ENCODE measurements at places on chromosomes 3 and 15.

- DNase-seq, result peak; percentile 11
These were observed 859 bp downstream of the RORA start for GRCh38 chr15:61227950-61228936.

GRCh38 chr3:70383360-70383831 is 71.0 kb upstream of the MDFIC2 start:
- DNase-seq, result no peak

DNA sequence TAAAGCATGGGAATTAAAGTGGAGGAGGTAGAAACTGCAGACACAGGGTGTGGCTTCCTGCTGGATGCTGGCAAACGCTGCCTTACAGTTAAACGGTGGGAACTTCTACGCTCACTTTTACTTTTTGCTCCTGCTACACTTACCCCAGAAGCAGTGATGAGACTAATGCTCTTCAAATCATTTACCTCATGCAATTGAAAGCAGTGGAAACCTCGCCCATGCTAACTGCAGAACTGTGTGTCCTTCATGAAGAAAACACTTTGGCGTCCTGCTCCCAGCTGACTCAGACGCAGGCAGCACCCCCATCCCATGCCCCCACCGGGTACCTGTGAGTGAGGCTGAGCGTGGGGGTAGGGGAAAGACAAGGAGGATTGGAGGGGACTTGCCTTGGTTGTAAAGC is 31.8 kb downstream of the UPK1B start:
- DNase-seq, result no peak

DNA sequence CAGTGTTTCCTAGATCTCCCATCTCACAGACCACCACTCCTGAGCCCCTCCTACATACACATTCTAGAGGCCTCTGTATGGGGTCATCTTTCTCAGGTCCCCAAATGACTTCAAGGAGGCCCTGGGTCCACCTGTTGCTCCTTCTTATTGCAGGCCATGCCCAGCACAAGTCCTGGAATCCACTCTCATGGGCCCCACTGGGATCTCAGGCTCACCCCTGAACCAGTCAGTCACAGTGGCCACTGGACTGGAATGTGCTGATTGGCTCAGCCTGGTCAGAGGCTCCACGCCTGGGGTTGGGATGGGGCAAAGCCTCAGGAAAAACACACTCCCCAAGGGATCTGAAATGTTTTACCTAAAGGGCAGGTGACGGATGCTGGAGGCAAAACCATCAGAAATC is 55.7 kb downstream of the SPSB4 start:
- no peak for DNase-seq

GRCh38 chr3:43549626-43550290 is 72.1 kb downstream of the ANO10 start:
- DNase-seq, result no peak

GRCh38 chr3:66478960-66479359 is 21.9 kb downstream of the LRIG1 start:
- no peak for DNase-seq

DNA sequence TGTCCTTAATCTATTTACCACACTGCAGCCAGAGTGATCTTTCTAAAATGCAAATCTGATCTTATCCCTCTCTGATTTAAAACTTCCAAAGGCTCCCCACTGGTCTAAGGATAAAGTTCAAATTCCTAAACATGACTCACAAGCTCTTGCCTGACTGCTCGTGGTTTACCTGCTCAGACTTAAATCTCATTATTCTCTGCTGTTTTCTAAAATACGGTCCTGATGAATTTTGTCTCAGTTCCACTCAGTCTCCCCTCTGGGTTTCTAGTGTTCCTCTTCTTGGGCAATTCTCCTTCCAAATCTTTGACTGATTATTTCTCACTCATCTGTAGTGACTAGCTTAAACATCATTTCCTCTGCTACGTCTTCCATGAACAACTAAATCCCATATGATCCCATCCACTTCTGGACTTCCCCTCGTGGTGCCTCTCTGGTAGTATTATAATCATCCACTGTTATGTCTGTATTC is 108.3 kb downstream of the P3H2 start:
- no peak for DNase-seq

DNA sequence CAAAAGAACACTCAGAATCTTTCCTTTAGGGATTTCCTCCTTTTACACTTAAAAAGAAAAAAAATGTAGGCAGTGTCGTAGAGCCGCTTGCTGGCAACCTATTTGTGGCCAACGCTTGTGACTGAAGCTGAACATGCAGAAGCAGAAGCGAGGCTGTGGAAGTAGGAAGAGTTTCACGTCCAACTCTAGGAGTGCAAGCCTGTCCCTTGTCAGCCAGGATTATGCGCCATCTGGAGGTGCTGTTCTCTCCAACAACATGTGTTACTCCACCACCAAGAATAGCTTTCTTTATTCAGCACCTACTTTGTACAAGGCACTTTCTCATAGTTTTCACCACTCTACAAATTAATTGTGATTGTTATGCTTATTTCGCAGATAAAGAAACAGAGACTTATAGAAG is 223.2 kb upstream of the LMCD1 start:
- DNase-seq, result no peak

DNA sequence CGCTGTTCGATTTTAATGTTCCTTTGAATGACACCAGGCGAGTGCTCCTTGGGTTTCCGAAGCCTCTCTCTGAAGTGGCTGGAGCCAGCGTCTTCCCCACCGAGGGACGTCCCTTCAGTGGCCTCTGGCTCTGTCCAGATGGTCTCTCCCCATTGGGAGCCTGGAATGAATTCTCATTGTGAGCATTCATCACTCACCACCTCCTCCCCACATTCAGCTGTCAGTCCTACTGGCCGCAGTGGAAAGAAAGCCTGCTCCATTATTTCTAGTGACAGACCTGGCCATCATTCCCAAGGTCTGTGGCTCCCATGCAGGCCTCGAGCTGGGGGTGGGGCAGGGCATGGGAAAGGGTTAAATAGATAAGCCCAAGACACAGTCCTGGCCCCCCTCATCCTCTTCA is 35.2 kb downstream of the ZNF710 start:
- DNase-seq, result no peak

DNA sequence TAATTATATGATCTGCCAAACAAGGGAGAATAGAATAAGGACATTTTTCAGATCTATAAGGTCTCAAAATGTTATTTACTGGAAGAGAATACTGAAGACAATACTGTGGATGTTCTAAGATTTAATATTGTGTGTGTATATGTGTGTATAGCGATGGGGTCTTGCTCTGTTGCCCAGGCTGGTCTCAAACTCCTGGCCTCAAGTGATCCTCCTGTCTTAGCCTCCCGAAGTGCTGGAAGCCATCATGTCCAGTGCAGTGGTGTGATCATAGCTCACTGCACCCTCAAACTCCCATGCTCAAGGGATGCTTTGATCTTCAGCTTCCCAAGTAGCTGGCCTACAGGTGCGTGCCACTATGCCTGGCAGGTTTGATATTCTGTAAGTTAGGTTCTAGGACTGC is 91.3 kb downstream of the NBEAL2 start:
- DNase-seq, result no peak

- no peak for DNase-seq
These were observed 11.6 kb upstream of the EPHB3 start for GRCh38 chr3:184549796-184550577.

GRCh38 chr3:55075846-55076245 is 148.0 kb upstream of the LRTM1 start:
- DNase-seq, result no peak

GRCh38 chr3:129624347-129625071 is 18.0 kb upstream of the PLXND1 start:
- DNase-seq, result no peak

DNA sequence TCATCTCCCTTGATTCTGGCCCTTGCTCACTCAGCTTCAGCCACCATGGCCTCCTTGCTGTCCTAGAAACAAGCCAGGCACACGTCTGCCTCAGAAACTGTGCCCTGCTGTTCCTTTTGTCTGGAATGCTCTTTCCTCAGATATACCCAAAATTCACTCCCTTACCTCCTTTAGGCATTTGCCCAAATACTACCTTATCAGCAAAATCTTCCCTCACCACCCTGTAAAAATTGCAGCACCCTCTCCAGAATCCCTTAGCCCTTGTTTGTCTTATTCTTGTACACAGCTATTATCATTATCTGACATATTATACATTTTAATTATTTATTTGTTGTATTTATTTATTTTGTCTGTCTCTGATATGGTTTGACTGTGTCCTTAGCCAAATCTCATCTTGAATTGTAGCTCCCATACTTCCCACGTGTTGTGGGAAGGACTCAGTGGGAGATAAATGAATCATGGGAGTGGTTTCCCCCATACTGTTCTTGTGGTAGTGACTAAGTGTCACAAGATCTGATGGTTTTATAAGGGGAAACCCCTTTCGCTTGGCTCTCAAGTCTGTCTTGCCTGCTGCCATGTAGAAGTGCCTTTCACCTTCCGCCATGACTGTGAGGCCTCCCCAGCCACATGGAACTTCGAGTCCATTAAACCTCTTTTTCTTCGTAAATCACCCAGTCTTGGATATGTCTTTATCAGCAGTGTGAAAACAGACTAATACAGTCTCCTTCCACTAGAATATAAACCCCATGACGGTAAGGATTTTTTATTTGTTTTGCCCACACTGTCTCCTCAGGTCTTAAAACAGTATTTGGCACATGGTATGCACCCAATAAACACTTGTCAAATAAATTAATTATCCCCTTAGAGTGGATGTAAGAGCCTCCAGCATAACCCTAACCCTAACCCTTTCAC is 60.0 kb upstream of the STT3B start:
- no peak for DNase-seq

- peak; percentile 75 for DNase-seq
These were observed 84.2 kb upstream of the SLC4A7 start for GRCh38 chr3:27568393-27568792.

- no peak for DNase-seq
These were observed 716 bp upstream of the ISLR2 start for GRCh38 chr15:74129586-74130154.

- no peak for DNase-seq
These were observed 507.1 kb downstream of the IGSF11 start for GRCh38 chr3:118527514-118528044.

DNA sequence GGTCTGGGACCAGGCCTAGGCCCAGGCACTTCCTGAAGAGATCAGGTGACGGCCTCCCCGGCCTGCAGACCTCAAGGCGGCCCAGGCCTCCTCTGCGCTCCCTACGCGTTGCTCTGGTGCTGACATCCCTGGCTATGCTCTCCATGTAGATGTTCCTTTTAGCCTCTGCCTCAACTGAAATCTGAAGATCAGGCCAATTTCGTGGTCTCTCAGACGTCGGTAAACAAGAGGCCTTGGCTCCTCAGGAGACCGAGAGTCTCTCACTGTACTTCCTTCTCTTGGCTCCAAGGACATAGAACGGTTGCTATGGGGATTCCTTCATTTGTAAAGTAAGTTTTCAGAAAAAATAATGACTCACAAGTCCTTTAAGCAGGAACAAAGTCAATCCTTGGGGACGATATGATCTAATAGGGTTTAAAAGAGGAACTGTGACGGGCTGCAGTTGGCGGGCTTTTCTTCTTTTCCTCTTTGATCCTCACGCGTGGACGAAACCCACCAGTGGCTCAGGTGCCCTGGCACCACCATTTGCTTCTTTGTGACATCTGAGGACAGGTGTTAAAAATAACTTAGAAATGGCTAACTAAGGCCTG is 55.6 kb upstream of the CGNL1 start:
- no peak for DNase-seq

DNA sequence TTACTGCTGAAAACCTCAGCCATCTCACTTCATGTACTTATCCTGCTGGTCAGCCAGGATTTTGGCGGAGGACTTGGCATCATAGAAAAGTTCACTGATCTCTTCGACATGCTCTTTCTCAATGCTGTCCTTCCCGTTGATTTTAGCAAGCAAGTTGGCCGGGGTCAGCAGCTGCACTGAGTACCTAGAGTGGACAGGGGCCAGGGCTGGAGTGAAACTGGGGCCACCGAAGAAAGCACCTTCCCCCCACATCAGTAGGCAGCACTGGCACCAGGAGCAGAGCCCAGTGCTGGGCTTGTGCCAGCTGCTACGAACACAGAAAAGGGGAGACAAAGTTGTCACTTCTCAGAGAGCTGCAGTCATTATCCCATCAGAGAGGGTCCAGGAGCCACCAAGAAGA is 29.0 kb downstream of the SEC61A1 start:
- DNase-seq, result no peak

DNA sequence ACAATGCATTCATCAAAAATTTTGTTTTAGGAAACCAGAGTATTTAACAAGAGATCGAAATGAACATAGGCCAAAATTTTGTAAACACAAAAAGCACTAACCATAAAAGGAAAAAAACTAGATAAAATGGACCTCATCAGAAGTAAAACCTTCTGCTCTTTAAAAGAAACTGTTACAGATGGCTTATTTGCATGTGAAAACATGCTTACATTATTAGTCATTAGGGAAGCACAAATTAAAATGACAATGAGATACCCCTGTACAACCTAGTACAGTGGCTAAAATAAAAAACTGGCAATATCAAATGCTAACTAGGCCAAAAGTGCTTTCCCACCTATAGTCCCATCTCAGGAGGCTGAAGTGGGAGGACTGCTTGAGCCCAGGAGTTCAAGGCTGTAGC is 19.3 kb downstream of the UBR1 start:
- DNase-seq, result no peak

GRCh38 chr15:85618956-85619491 is 175.7 kb downstream of the KLHL25 start:
- no peak for DNase-seq

GRCh38 chr3:46984591-46985459 is 5.4 kb downstream of the NBEAL2 start:
- DNase-seq, result no peak

DNA sequence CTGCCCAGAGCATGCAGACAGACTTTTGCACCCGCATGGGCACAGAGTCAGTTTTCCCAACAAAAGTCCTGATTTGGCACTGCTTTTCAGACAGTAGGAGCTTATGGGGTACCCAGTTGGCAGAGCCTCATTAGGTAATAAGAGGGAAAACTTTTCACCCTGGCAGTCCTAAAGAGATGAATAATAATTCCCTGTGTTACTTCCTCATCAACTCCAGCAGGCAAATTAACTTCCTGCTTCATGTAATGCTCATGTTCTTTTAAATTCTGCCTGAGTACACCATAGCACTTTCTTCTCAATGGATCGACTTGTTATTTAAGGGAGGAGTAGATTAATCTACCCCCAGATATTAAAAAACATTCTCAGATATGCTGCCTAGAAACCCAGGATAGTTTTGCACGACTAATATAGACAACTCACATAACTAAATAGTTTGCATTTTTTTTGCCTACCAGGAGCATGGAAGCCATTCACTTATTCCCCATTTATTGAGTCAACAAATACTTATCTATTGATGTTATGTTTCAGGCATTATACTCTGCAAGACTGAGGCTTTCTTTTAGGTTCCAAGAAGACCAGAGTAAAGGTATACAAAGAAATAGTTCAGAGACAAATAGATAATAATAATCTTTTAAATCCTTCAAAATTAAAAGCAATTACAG is 214.5 kb downstream of the KCNMB2 start:
- DNase-seq, result no peak

DNA sequence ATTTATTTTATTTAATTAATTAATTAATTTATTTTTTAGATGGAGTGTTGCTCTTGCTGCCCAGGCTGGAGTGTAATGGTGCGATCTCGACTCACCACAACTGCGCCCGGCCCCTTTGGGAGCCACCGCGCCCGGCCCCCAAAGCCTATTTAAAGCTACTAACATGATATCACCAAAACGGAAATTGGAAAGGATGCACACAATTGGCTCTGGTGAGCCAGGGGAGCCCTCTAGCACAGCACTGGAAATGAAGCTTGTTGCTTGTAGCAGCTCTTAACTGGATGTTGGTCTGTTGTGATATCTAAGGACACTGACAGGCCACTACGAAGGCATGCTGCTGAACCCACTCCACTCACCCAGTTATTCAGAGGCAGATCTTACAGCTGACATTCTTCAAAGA is 104.5 kb downstream of the IGF2BP2 start:
- no peak for DNase-seq

GRCh38 chr3:2741516-2741915 is 368.7 kb downstream of the IL5RA start:
- no peak for DNase-seq

Data from NCI-H345 (cell line).